Stimulated activated CD4-positive, alpha-beta T cell treated with anti-CD3 and anti-CD28 coated beads, Interleukin-2, amount 100 ng/mL, for 24 hours (primary cell): ENCODE measurements at places on chromosomes 16 and 17.
A peak's percentile ranks its signal among the peaks of the same experiment; 100 is the strongest.

- no peak for DNase-seq
Measured at GRCh38 chr17:83002118-83002805, 77.1 kb upstream of the METRNL start.

DNA sequence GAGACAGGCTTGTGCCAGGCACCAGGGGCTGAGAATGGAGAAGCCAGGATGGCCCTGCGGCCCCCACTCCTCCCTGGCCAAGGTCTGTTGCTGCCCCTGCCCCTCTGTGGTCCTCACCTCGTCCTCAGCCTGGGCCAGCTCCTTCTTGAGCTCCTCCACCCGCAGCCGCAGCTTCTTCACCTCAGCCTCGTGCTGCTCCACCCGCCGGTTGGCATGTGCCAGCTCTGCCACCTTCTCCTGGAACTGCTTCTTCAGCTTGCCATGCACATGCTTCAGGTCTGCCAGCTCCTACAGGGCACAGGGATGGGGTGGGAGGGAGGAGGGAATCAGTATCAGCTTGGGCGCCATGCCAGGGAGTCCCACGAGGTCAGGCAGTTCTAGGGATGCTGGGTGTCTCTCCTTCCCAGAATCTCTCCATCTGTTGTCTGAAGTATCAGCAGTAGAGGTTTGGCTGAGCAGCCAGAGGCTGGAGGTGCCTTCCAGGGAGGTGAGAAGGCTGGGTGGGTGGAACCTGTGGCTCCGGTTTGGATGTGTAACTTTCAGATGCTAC lies 20.1 kb downstream of the CCDC102A start:
- DNase-seq, result no peak

DNA sequence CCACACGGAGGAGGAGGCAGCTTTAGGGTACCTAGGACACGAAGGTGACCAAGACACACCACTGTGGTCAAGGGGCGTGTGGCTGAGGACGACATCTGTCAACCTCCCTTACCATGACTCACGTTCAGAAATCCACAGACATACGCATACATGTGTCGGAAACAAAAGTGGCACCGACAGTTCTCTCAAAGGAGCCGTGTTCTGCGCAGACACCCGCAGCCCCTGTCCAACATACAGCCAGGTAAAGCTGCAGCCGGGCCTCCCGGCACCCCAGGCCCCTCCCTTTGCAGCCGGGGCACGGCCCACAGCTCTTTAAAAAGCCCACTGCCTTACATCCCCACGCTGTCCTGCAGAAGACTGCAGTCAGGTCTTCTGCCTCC lies 40.5 kb upstream of the KLHDC4 start:
- DNase-seq, result peak; percentile 36

GRCh38 chr16:74046524-74046923 lies 250.1 kb upstream of the PSMD7 start:
- no peak for DNase-seq

DNA sequence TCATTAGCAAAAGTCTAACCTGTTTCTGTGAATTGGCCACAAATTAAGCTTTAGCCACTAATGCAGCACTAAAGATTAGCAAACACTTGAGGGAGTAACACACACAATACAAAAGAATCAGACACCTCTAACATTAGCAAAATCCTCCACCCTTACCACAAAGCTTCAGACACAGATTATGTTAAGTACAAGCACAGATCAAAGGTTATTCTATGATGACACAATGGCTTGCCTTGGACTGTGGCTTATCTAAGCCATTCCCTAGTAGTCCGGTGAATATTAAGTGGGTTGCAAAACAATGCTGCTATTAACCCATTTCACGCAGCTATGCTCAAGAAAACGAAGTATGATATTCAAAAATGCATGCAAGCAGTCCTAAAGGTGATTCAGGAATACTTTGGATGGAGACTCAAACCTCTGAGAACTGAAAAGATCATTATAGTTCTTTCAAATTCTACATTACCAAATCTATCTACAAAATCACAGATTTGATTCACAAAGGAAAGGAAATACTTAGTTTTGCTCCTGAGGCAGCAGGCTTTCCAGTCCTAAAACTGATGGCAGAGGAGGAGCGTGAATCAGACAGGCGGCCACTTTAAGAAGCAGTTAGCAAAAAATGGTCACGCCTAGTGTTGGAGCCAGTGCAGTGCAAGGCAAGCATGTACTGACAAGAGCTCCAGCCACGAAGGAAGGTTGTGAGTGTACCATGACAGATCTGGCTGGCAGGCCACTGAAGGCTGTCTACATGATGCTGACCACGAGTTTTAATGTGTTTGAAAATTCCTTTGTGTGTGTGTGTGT lies 67.2 kb downstream of the PARN start:
- DNase-seq, result no peak

DNA sequence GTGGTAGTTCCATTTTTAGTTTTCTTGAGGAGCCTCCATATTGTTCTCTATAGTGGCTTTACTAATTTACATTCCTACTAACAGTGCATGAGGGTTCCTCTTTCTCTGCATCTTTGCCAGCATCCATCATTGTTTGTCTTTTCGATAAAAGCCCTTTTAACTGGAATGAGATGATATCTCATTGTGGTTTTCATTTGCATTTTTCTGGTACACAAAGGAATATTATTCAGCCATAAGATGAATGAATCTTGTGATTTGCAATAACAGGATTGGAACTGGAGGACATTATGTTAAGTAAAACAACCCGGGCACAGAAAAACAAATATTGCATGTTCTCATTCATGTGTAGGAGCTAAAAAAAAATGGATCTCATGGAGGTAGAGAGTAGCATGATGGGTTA lies 31.6 kb downstream of the ITGAM start:
- no peak for DNase-seq

DNA sequence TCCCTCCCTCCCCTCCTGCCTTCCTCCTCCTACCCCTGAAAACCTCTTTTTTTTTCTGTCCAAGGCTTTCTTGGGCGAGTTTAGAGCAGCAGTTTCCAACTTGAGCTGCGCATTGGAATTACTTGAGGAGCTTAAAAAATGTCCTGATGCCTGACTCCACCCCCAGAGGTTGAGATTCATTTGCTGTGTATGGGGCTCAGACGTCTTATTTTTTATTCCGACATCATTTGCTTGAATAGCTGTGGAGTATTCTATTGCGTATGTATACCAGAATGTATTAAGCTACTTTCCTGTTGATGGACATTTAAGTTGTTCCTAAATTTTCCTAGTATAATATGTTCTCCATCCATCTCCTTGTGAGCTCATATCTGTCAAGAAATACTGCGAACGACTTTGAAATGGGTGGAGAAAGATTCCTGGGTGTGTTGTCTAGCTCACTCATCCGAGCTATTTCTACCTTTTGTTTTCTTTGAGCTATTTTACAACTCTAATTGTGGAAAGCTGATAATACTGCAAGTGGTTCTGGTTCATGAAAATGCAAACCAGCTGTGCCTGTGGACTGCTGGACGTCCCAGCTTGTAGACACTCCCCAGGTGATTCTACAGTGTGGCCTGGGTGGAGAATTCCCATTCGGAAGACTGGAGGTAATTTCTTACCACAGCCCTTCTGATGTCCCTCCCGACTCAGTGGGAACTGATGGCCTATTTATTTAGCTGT lies 40.5 kb downstream of the CMIP start:
- no peak for DNase-seq

GRCh38 chr17:79541056-79541850 lies 69.6 kb downstream of the RBFOX3 start:
- DNase-seq, result no peak

DNA sequence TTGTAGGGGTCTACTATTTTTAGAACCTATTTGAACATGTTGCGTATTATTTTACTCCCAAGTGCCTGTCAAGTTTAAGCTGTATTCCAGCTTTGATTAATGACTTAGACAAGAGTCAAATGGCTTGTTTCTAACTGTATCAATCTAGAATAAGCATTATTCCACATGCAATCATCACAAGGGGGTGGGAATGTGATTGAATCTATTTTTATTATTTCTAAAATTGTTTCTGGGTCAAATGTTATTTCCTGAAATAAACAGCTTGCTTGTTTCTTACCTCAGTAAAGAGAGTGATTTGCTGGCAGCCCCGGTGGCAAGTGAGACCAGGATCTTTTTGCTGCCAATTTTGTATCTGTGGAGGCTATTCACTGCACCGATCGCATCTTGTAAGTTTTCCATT lies 21.5 kb downstream of the MARF1 start:
- no peak for DNase-seq

GRCh38 chr16:9048302-9048700 lies 43.1 kb upstream of the HAPSTR1 start:
- DNase-seq, result no peak

DNA sequence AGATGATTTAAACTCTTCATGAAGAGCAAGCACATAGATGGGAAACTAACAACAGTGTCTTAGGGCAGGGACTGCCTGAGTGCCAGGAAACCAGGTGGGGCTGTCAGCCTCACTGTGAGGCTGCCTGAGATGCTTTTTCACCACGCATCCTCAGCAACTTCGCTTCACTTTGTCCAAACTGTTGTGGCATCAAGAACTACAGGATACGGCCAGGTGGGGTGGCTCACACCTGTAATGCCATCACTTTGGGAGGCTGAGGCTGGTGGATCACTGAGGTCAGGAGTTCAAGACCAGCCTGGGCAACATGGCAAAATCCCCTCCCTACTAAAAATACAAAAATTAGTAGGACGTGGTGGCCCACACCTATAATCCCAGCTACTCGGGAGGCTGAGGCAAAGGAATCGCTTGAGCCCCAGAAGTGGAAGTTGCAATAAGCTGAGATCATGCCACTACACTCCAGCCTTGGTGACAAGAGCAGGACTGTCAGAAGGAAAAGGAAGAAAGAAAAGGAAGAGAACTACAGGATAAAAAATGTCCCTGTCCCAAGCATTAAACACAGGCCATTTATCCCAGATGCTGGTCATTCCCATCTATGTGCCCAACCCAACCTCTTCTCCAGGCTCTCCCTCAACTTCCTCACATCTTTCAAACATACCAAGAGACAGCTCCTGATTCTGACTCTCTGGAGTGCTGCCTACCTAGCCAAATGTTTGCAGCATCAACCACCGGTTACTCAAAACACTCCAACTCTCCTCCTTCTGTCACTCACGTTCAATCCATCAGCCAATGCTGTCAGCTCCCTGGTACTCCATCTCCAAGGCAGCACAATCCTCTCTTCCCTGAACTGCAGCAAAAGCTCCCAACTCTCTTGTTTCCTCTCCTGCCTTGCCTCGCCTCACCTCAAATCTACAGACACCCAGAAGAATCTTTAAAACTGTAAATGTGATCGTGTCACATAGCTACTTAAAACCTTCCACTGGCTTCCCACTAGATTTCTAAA lies 1.6 kb downstream of the EIF4A3 start:
- no peak for DNase-seq

GRCh38 chr16:23476289-23476688 lies 23.3 kb upstream of the COG7 start:
- DNase-seq, result no peak

DNA sequence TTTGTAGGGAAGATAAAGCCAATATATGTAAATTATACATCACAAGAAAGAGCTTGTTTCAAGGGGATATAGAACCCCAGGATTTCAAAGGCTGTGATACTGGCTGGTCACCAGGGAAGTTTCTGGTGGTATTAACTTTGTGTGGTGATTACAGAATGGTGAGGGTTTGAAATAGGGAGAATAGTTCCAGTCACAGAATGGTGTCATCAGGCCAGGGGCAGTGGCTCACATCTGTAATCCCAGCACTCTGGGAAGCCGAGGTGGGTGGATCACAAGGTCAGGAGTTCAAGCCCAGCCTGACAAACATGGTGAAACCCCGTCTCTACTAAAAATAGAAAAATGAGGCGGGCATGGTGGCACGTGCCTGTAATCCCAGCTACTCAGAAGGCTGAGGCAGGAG lies 183.8 kb upstream of the XYLT1 start:
- no peak for DNase-seq

- no peak for DNase-seq
Measured at GRCh38 chr17:58786586-58787295, 31.1 kb downstream of the PPM1E start.

DNA sequence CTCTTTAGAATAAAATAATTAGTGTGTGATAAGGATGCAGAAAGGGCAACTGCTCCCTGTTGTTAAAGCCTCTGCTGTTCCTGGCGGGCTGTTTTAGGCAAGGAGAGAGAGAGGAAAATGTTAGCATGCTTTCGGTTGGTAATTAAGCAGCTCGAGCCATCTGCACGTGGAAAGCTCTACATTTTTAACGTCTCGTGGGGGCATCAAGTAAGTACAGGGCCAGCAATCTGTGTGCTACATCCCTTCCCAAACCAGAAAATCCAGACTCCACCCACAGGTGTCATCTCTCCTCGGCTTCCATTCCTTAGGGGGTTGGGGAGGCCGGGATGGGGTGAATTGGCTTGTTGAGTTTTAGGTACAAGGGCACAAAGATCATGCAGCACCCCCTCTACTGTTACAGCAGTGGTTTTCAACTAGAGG lies 62.4 kb upstream of the MARCHF10 start:
- DNase-seq, result no peak

GRCh38 chr16:35636480-35637230 lies 2177.2 kb downstream of the TP53TG3F start:
- no peak for DNase-seq

DNA sequence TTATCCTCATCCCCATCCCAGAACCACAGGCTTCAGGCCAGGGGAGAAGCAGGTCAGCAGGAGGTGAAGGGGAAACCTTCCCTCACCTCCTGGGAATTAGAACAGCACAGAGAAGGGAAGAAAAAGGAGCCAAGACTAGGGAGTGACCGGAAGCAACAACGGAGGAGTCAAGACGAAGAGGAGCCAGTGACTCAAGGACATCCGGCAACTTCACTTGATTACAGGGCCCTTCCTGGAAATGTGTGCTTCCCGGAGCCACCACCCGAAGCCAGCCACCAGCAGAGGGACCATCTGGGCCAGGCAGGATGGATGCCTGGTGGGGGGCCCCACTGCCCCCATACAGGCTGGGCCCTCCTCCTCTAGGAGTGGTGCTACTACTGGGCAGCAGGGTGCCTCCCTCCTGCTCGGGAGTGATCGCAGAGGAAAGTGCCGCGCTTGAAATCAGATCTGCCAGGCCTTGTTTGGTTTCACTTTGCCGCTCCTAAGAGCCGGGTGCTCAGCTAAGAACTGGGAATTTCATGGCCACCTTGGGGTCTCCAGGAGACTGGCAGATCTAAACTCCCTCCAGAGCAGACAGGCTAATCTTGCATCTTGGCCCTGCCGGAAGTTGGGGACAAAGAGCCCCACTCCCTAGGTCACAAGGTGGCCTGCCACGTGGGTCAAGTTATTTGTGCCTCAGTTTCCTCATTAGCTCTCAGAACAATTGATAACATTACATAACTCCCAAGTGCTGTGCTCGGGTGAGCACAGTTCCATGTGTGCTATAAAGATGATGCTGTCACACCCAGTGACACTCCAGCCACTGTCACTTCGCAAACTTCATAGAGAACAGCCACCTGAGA lies 6.6 kb downstream of the CDC42EP4 start:
- DNase-seq, result no peak
